SJSA1 (cell line): ENCODE measurements at places on chromosomes 1 and 21. TPM values are rescaled to one million over a fixed set of nuclear protein-coding genes. Genes with fewer than 3 reads are reported as not detected.

GRCh38 chr1:42081475-42081874 is 71.7 kb upstream of the GUCA2B start:
- DNase-seq: no peak

DNA sequence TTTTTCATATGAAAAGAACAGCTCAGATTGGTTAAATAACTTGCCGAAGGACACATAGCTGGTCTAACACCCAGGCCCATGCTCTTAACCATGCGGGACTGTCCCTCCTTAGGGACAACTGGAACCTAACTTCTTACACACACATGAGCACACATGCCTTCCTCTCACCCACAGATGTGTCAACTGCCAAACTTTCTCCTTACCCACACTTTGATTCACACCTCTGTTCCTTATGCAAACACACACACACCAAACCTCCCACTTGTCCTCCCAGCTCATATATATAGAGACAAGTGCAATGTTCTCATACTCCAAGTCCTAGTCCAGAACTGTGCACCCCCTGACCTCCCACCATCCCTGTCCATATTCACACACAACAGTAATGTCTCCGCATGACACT is 4.3 kb downstream of the RAB25 start:
- no peak for DNase-seq

GRCh38 chr1:82994616-82995263 is 1004.2 kb downstream of the TTLL7 start:
- no peak for DNase-seq

GRCh38 chr1:35477870-35478269 is 79.3 kb downstream of the KIAA0319L start:
- no peak for DNase-seq

DNA sequence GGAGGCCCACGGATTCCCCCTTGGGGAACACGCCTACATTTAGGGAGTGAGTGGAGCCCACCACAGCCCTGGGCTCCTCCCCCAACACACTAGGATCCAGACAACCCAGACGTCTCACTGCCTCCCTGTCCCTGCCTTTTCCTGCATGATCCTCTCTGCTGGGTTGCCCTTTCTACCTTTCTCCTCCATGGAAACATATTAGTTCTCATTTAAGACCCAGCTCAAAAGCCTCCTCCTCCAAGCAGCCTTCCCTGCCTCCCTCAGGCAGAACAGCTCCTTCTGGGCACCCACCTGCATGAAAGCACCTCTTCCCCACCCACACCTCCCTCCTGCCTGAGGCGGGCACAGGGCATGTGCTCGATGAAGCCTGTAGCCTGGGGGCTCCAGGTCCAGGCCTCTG is 10.7 kb downstream of the COL8A2 start:
- no peak for DNase-seq

GRCh38 chr1:145972580-145972979 is 8.1 kb downstream of the POLR3GL start:
- no peak for DNase-seq

DNA sequence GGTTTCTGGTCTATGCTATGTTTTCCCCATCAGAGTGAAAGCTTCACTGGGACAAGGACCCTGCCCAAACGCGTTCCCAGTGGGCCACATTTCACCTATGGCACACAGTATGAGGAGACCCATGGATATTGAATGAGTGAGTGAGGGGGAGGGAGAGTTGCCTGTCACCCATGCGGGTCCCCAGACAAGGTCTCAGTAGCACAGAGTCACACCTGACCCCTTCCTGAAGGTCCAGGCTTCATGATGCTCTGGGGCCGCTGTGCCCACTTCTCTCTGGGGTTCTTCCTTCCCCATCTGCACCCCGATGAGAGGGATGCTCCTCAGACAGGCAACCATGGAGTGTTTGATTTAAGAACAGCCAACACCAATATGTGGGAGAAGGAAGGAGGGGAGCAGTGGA is 72.3 kb upstream of the CSF3R start:
- peak; percentile 18 for DNase-seq

DNA sequence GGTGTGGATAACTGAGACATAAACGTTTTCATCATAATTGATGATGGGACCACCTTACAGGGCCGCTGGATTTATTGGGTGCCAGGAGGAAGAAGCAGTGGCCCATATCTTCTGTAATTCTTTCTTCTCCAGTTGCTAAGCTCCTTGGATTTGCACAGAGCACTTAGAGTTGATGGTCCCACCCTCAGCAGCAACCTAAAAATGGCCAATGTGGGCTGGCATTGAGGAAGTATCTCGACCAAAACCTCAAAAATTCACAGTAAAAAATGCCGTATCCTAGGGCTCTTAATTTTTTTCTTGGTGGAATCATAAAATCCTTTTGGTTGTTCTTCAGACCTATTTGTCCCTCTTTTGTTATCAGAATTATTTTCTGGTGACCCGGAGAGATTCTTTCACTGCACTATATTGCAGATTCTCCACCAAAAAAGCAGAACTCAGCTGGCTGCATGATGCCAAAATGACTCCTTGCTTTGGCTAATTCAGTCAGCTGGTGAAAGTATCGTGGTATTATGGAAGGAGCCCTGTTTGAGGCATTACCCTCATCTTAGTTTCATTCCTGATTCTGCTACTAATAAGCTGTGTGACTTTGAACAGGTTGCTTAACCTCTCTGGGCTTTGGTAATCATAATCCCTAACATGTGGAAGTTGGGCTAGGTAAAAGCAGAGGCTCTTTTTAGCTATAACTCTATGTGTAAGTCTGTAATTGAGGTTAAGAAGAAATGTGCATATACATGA is 27.6 kb downstream of the KIRREL1 start:
- DNase-seq: no peak

DNA sequence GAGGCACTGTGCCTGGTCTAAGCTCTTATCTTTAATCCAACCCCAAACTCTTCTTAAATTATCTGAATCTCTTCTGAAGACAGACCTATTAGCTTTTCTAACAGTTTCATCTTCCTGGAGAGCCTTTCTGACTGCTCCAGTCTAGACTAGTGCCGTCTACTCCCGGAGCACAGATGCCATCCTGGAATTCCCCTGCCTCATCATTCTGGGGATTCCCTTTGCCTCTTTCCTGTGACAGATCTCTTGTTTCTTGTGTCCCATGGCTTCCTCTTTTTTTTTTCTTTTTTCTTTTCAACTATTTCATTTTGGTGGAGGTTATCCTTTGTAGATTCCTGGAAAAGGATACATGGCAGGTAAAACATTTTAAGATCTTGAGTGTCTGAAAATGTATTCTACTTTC is 11.7 kb downstream of the SEMA4A start:
- DNase-seq: no peak

DNA sequence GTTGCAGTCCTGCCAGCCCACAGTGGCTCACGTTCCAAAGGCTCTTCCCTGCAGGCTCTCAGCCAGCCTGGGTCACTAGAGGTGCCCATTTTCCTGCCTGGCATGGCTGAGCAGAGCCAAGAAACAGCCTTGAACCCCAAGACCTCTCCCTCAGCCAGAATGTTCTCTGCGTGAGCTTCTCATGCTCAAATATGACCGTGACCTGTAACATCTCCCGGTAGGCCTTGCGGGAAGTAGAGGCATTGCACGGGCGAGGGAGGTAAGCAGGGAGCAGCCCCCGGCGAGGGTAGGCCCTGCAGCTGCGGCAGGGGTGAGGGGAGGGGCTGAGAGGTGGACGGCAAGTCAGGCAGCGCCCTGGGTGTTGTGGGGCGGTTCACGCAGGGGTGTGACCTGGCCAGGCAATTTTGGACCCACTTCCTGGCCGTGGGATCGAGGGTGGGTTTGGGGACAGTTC is 20.0 kb downstream of the RRP1 start:
- DNase-seq: no peak

DNA sequence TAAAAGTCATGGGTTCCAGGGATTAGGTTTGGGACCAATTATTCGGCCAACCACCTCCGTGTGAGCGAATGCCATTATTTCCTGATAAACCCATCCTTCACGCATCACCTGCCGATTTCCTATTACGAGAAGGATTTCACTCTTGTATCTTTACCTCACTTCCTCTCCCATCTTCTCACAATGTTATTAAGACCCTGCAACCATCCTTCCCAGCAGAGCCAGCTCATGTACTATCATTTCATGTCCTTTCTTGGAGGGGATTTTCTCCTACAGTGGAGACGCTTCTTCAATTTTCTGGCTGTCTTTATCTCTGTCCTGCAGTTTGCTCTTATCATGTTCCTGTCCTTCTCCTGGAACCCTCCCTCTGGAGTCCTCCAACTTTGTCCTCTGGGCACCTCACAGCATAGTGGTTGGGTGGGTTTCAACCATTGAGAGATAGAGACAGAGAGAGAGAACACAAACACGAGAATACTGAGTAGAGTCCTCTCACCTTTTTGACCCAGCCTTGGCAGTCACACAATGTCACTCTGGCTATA is 192.2 kb downstream of the DYRK1A start:
- DNase-seq: no peak

S1PR1 gene
- 3.7 and 13.3 TPM in 2 replicates for total RNA-seq

RNF187 gene
- 25.0 and 36.4 TPM in 2 replicates for total RNA-seq

HSPA6 gene
- 0.06 and 0.18 TPM in 2 replicates for total RNA-seq

FHAD1 gene
- total RNA-seq: 0.19 and 0.47 TPM in 2 replicates

NBL1 gene
- 3.7 and 9.1 TPM in 2 replicates for total RNA-seq
